ENCODE measurements at places on chromosomes 5 and 9. TPM values are rescaled to one million over a fixed set of nuclear protein-coding genes. Genes with fewer than 3 reads are reported as not detected.
A peak's percentile ranks its signal among the peaks of the same experiment; 100 is the strongest.

The PCDHB15 gene
- total RNA-seq = 1.8 TPM

The NUTM2G gene
- not detected for total RNA-seq

The ABCA2 gene
- total RNA-seq = 21.8 TPM

The IFNA13 gene
- not detected for total RNA-seq

The ADGRV1 gene
- 0.17 TPM for total RNA-seq

The CD74 gene
- total RNA-seq = 3.9 TPM

The SH3PXD2B gene
- total RNA-seq = 21.1 TPM

The GRXCR2 gene
- total RNA-seq = not detected

GRCh38 chr5:116291271-116291670 is 206.4 kb downstream of the COMMD10 start:
- H3K36me3 ChIP-seq = no peaks in the 10 kb centered on the region
- no peaks in the 10 kb centered on the region for H3K4me1 ChIP-seq
- no peak for DNase-seq
- no peak overlapping the region for H3K27ac ChIP-seq
- no peak overlapping the region for H3K4me3 ChIP-seq
- no peaks in the 10 kb centered on the region for H3K27me3 ChIP-seq

DNA sequence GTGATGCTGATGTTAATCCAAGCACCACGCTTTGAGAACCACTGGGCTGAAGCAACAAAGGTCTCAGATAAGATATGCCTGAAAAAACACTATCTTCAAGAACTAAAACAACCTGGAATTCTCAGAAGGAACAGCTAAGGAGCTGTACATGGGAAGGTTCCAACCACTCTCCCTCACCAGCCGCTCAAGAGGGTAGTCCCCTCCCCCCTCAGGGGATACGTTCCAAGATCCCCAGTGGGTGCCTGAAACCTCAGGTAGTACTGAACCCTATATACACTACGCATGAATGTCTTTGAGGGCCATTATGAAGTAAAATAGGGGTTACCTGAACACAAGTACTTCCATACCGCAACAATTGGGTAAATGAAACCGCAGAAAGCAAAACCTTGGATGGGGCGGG is 1.9 kb downstream of the BOD1 start:
- H3K4me1 ChIP-seq = no peaks in the 10 kb centered on the region
- H3K27ac ChIP-seq = no peak overlapping the region
- peaks cover 2% of the 10 kb centered on the region for H3K36me3 ChIP-seq
- no peak for DNase-seq
- no peak overlapping the region for H3K4me3 ChIP-seq

DNA sequence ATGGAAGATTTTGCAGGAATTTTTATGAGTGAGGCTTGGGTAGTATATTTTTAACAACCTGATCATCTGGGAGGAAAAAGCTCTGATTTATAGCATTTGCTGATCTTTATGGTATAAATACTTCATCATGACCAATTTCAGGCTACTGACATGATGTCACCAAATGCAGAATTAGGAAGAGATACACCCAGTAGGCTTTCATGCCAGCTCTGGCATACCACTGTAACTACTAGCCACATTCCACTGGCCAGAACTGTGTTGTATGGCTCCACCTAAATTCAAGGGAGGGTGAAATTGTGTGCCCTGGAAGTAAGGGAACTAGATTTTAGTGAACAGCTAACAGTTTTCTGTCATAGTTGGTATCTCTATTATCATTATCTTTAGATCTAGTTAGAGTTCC is 17.6 kb downstream of the AP3S1 start:
- no peak overlapping the region for H3K4me3 ChIP-seq
- H3K27me3 ChIP-seq = no peaks in the 10 kb centered on the region
- peaks cover 2% of the 10 kb centered on the region for H3K4me1 ChIP-seq
- DNase-seq = no peak
- no peaks in the 10 kb centered on the region for H3K36me3 ChIP-seq

- peak; percentile 11 for DNase-seq
- H3K4me1 ChIP-seq = no peaks in the 10 kb centered on the region
- peak overlapping the region; percentile 44 for H3K4me3 ChIP-seq
- no peaks in the 10 kb centered on the region for H3K36me3 ChIP-seq
- peaks cover 5% of the 10 kb centered on the region for H3K27me3 ChIP-seq
Observed at GRCh38 chr5:129460936-129461710, 1.0 kb downstream of the ADAMTS19 start.

- no peaks in the 10 kb centered on the region for H3K36me3 ChIP-seq
- no peak overlapping the region for H3K27ac ChIP-seq
- H3K4me1 ChIP-seq = no peaks in the 10 kb centered on the region
- DNase-seq = no peak
Observed at GRCh38 chr9:69012696-69013381, 1.1 kb downstream of the PRKACG start.

DNA sequence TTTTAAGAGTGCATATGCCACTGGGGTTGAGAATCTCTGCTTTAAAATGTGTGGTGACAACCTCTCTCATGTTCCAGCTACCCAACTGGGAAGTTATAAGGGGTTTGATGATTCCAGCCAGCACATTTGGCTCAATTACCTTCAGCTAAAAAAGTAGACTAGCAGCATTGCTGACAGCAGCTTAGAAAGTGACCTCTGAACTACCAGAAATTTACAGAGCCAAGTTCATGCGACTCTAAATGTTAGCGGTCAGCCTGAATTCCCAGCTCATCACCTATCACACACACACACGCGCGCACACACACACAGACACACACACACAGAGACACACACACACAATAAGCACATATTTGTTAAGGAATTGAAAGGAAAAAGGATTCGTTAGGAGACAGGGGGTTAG is 377.5 kb downstream of the TMEM167A start:
- H3K27ac ChIP-seq = no peak overlapping the region
- DNase-seq = no peak
- H3K27me3 ChIP-seq = no peaks in the 10 kb centered on the region
- H3K4me1 ChIP-seq = no peaks in the 10 kb centered on the region

DNA sequence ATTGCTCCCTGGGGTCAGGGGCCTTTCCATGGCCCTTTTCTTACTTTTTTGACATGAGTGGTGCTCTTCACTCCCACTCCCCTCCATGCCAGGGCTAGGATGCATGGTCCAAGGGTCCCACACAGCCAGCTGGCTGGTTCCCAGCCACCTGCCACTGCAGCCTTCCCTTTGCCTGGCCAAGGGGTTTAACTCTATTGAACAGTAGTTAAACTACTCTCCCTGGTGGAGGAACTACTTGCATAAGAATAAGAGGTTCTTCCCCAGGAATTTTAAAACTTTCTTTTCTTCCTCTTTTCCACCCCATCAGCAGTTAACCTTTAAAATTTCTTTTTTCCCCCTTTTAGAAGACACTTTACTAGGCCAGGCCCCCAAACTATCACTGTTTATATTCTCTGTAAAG is 1532.8 kb upstream of the ACO1 start:
- H3K27me3 ChIP-seq = no peaks in the 10 kb centered on the region
- H3K27ac ChIP-seq = no peak overlapping the region
- H3K4me1 ChIP-seq = no peaks in the 10 kb centered on the region
- no peaks in the 10 kb centered on the region for H3K36me3 ChIP-seq
- no peak overlapping the region for H3K4me3 ChIP-seq
- DNase-seq = no peak

DNA sequence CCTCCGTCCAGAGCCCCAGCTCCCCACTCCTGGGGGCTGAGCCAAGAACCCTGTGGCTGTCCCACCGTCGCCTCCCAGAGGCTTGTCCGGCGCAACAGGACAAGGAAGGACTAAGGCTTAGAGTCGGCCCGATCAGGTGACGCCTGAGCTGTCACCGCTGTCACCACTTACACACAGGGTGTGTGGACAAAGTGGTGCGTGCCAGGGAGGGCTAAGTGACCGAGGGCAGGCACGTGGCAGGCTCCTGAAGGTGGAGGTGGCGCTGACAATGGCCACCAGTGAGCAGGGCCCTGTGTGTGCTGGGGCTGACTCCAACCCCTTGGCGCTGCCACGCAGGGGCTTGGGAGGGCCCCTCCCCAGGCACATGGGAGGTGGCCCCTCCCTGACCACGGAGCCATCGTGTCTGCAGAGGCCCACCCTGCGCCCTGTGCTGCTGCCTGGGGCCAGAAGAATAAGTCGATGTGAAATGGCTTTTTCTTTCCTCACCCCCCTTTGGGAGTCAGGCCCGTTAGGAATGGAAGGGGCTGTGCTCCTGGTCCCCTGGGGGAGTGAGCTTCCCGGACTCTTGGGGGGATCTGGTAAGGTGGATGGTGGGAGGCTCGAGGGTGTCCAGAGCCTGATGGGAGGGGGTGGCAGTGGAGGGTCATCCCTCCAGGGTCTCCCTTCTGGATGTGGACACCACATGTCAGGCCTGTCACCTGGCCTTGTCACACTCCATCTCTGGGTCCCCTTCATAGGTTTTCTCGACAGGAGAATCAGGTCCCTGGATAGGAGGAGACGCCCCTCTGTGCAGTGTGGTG is 2.6 kb upstream of the GPSM1 start:
- DNase-seq = no peak
- no peaks in the 10 kb centered on the region for H3K36me3 ChIP-seq
- no peak overlapping the region for H3K4me3 ChIP-seq
- no peak overlapping the region for H3K27ac ChIP-seq
- peaks cover 3% of the 10 kb centered on the region for H3K27me3 ChIP-seq

- H3K4me3 ChIP-seq = no peak overlapping the region
- no peaks in the 10 kb centered on the region for H3K27me3 ChIP-seq
- H3K27ac ChIP-seq = peak overlapping the region; percentile 46
- no peak for DNase-seq
- H3K36me3 ChIP-seq = peaks cover 19% of the 10 kb centered on the region
- peaks cover 20% of the 10 kb centered on the region for H3K4me1 ChIP-seq
Observed at GRCh38 chr5:1793301-1793740, 6.3 kb downstream of the MRPL36 start.

GRCh38 chr9:121915304-121915625 is 177.8 kb downstream of the TTLL11 start:
- DNase-seq = no peak
- no peak overlapping the region for H3K27ac ChIP-seq
- H3K4me3 ChIP-seq = no peak overlapping the region
- H3K27me3 ChIP-seq = no peaks in the 10 kb centered on the region
- no peaks in the 10 kb centered on the region for H3K4me1 ChIP-seq

- H3K4me1 ChIP-seq = no peaks in the 10 kb centered on the region
- no peak overlapping the region for H3K4me3 ChIP-seq
- DNase-seq = no peak
- no peaks in the 10 kb centered on the region for H3K36me3 ChIP-seq
- H3K27me3 ChIP-seq = no peaks in the 10 kb centered on the region
Observed at GRCh38 chr5:107700481-107700880, 29.7 kb upstream of the EFNA5 start.

DNA sequence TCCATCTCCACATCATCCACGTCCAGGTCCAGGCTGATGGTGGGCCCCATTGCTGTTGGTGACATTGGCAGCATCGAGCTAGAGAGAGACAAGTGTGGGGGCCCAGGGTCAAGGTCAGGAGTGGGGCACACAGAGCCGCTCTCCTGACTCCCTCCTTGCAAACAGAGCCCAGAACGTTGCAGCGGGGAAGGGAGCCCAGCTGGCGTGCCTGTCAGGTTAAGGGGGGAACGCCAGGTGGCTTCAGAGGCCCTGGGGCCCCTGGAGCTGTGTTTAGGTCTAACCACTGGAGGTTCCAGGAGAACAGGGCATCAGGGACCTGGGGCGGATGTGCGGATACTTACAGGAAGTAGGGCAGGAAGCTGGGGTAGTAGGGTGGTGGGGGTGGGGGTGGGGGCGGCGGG is 7.5 kb downstream of the RNF44 start:
- H3K4me3 ChIP-seq = no peak overlapping the region
- H3K27me3 ChIP-seq = no peaks in the 10 kb centered on the region
- H3K36me3 ChIP-seq = peaks cover 9% of the 10 kb centered on the region

DNA sequence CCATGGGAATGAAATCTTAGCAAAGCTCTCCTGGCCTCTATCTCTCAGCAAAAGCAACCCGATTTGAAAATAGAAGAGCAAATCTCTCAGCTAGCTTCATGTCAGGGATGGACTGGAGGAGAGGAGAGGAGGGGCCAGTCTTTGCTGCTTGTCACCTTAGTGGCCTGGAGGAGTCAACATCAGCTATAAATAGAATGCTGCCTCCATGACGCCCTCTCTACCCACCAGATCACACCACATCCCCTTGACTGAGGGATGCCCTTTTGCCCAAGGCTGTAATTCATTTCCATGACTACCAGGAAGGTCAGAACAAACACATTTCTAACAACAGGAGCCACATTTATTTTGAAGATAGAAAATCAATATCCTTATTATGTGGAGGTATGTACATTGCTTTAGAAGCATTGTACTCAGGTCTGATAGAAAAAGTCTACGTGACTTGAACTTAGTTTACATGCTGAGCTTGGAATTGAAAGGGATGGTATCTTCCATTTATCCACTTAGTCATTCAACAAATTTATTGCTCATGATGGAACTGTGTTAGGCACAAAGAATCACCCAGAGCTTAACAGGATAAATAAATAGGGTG is 92.4 kb upstream of the LIFR start:
- DNase-seq = no peak
- no peak overlapping the region for H3K27ac ChIP-seq
- peaks cover 5% of the 10 kb centered on the region for H3K27me3 ChIP-seq
- H3K4me3 ChIP-seq = no peak overlapping the region

DNA sequence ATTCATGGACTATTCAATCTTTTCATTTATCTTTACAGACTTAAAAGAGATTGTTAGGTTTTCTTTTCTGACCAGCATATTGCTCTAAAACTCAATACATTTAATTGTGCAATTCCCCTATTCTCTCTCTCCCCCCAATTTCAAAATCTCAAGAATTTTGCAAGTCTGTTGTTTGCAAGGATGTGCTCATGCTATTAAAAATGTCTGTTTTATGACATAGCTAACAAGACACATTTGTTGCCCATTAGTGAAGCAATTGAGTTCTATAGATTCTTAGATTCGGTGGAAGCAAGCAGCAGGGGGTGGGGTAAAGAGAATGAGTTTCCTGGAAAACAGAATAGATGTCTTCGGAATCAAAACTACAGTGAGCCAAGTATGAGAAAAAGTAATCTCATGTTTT is 8.5 kb upstream of the CSNK1A1 start:
- H3K27me3 ChIP-seq = no peaks in the 10 kb centered on the region
- no peak overlapping the region for H3K27ac ChIP-seq
- H3K4me3 ChIP-seq = no peak overlapping the region
- H3K36me3 ChIP-seq = no peaks in the 10 kb centered on the region

DNA sequence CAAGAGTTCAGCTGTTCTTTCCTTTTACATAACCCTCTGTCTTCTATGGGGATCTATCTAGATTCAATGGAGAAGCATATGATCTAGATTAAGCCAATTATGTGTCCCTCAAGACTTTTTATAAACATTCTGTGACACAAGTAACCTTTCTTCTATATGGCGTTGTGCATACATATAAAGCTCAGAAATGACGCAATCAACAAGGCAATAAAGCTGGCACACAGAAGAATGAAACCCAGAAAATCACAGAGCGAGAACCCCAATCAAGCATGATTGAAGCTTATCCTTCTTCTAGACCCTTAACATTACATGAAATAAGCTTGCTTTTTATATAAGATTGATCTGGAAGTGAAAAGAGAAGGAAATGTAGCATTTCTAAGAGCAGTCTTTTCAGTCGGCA is 178.9 kb downstream of the DMRTA1 start:
- H3K36me3 ChIP-seq = no peaks in the 10 kb centered on the region
- H3K27ac ChIP-seq = no peak overlapping the region
- H3K4me3 ChIP-seq = no peak overlapping the region
- no peaks in the 10 kb centered on the region for H3K4me1 ChIP-seq

- H3K4me1 ChIP-seq = peaks cover 3% of the 10 kb centered on the region
- H3K27me3 ChIP-seq = no peaks in the 10 kb centered on the region
- H3K36me3 ChIP-seq = peaks cover 2% of the 10 kb centered on the region
Observed at GRCh38 chr5:346229-346935, 24.9 kb downstream of the AHRR start.

GRCh38 chr5:98772415-98773213 is 849 bp upstream of the RGMB start:
- peak; percentile 89 for DNase-seq
- H3K27ac ChIP-seq = peak overlapping the region; percentile 95
- peaks cover 5% of the 10 kb centered on the region for H3K36me3 ChIP-seq

Measured in fibroblast of lung (primary cell).